ACHN (cell line): ENCODE measurements at places on chromosomes 11 and 22.

DNA sequence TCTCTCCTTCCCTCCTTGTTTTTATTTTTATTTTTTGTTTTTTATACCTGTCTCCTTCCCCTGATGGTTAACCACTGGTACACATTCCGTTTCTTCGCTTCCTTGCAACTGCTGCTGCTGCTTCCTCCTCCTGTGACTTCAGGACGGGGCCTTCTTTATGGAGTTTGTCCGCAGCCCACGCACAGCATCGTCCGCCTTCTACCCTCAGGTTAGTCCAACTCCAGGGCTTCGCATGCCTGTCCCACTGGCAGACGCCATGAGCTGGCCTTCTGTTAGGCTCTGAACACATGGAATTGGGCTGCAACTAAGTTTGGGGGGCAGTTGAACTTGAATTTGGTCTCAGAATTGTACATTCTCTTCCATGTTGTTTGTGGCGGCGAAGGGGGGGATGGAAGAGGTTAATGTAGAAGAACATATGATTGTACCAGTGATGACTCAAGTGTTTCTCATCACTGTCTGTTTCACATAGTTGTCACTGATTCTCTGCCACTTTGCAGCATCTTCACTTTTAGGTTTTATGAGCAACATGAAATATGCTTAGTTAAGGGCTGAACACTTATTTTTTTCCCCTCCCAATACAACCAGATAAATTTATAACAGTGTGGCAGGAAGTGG is 83.0 kb upstream of the YWHAH start:
- DNase-seq: no peak

DNA sequence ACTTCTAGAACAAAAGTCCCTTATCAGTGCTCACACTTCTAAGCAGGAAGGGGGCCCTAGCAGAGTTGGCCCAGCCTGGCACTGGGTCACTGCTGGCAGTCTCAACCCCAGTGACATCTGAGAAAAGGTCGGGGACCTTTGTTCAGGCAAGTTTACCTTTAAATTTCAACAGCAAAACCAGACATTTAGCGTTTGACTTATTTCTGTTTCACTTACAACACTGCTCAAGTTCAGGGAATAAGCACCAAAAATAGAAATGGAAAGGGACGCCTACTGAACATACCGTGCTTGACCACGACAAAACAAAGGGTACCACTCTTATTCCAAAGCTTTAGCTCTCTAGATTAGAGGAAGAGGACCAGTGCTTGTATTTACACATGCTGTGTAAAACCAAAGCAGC is 26.2 kb downstream of the PITPNB start:
- DNase-seq: no peak

DNA sequence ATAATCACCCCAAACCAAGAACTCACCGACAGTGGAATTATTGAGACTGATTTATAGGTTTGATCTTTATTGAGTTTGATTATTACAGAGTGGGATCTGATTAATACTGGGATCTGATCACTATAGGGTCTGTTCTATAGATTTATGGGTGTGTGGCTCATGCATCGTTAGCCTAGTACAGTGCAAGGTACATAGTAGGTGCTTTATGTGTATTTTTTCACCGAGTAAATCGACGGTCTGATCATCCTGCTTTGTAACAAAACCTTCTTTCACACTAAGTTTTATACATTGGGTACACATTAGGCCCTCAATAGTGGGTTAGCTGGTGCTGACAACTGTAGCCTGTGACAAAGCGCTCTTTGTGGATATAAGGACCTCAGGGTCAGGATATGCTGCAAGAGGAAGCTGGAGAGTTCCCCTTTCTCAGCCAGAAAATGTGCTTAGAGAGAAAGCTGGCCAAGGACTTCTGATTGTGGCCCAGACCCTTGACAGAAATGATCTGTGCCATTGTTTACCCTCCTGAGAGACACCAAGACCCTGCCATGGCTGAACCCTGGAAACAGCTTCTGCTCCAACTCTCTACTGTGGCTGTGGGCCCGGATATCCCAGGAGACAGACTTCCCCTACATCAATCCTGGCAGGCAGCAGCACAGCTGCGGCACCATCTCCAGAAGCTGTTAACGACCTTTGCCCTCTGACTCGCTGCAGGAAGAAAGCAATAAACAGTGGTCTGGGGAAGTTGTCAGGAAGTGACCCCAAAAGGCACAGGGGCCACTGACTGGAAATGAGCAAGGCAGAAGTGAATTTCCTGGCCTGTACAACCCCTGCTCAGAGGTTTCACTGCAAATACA is 16.1 kb upstream of the TPP1 start:
- DNase-seq: no peak

- peak; percentile 64 for DNase-seq
These were observed 580 bp downstream of the ILK start for GRCh38 chr11:6604081-6604626.

DNA sequence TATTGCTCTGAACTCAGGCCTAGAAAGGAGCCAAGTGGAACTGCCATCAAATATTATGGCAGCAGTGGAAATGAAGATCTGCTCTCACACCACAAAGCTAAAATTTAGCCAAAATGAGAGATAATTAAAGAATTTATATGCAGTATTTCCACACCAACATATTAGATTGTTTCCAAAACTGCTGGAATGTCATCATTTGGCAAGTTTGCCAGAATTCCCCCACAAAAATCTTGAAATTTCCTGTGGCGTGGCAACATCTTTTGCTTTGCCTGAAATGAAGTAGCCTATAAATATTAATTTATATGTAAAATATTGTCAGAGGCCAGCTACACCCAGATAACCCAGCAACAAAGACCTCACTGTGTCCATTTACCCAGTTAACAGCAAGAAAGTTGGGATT is 13.8 kb downstream of the C11orf71 start:
- DNase-seq: no peak

- no peak for DNase-seq
These were observed 14.5 kb downstream of the CARS1 start for GRCh38 chr11:3042496-3043314.

DNA sequence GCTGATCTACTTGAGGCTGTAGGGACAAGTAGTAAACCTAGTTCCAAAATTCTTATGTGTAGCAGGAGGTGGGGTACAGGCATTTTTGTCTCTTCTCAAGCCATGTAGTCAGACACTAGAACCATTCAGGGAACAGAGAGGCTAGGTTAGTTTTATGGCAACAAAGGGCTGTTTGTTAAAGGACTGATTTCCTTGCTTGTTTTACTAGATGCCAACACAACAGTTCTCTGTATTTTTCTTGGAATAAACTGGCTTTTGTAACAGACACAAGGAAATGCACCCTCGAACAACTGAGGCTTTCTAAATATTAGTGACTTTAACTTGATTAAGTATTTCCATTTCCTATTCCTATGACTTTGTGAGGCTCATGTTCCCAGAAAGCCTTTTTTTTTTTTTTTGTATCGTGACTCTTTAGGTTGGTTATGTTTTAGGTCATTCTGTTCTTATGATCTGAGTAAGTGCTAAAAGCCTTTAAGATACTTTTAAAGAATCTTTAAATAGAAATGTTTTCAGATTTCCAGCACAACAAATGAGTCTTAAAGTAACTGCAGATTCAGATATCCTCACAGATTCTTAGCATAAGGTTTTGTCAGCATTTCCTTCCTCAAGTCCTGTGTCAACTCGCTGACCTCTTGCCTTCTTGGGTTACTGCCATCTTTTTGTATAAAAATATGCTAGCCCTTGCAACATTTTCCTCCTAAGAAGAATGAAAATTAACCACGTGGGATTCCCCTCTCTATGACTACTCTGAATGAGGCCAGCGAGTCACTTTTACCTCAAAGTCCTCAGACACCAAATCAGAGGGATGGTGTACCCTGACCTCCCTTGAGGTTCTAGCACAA is 92.5 kb downstream of the CCDC83 start:
- DNase-seq: peak; percentile 54

DNA sequence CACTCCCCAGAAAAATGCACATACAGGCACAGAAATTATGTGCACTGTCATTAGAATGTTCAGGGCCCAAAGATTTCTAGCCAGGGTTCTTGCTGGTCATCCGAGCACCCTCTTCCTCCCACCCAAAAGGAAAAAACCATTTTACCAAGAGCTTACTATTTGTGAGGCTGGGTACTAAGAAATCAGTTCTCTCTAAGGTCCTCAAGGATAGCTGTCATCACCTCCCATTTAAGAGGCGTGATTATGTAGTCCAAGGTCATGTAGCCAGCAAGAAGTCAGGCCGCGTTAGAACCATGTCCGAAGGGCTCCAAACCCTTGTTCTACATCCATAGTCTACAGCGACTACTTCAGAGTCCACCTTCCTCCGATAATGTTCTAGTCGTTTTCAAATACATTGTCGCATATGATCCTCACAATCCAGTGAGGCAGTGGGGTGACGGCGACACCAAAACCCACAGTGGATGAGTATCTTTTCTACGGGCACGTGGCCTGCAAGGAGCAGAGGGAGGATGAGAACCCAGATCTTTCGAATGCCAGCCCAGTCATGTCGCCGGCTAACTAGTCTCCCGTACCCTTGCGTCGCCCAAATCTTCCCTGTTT is 634 bp downstream of the TIMM8B start:
- peak; percentile 26 for DNase-seq

DNA sequence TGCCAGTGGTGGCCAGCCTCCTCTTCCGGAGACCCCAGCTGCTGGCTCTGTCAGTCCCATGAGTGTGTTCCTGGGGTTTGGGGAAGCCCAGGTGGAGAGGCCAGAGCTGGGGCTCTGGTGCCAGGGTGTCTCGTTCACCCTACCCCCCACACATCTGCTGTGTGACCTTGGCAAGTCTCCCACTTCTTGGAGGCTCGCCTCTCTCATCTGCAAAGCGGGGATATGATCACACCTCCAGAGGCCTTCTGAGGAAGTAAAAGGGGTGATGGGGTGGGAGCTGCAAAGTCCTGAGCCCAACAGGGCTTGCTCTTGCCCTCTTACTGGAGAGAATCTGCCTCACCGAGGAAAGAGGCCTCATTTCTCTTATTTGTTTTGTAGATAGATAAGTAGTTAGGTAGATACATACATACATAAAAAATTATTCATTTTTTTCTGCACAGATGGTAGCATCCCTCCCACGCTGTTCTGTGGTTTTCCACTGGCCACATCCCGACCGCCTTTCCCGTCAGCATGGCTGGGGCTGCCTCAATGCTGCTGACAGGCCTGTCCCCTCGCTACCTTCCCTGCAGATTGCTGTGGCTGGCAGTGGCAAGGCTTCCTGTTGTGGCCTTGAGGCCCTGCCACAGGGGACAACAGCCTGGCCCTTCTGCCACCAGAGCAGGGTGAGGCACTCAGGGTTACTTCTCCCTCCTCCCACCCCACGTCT is 23.9 kb downstream of the MYO7A start:
- no peak for DNase-seq

GRCh38 chr11:118006153-118006534 is 19.9 kb downstream of the IL10RA start:
- DNase-seq: no peak

- no peak for DNase-seq
These were observed 122.0 kb downstream of the SLC17A6 start for GRCh38 chr11:22460181-22460580.

- DNase-seq: peak; percentile 86
These were observed at the start of gene ZNF74 for GRCh38 chr22:20393705-20394476. TSS of gene ZNF74 (plus strand) at chr22:20394151. CDS start at chr22:20394629, 478 bp downstream.

DNA sequence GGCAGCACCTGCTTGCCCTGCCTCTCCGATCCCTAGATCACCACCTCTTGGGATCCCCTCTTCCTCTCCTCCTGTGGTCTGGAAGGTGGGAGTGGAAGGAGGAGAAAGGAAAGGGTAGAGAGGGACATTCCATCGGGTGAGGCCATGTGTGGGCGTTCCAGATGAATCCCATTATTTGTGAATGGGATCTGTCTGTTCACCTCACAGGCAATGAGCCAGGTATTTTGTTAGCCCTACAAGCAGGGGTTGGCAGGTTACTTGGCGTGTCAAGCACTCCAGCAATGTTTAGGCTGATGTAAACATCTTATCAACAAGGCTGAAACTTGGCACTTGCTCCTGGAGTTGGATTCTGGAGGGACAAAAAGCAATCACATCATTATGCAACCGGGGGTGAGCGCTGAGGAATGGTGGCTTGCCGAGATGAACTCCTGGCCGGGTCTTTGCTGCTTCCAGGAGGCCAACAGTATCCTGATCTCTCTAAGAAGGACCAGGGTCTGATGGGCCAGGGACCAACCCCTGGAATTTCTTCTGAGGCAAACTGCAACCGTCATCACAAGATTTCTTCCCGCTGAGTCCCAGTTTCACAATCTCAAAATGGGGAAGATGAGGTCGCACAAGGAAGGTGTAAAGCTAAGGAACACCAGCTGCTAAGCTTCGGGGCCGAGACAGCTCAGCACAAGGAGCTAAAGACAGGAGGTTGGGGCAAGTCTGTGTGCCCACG is 7.8 kb downstream of the ADAMTS8 start:
- DNase-seq: no peak

DNA sequence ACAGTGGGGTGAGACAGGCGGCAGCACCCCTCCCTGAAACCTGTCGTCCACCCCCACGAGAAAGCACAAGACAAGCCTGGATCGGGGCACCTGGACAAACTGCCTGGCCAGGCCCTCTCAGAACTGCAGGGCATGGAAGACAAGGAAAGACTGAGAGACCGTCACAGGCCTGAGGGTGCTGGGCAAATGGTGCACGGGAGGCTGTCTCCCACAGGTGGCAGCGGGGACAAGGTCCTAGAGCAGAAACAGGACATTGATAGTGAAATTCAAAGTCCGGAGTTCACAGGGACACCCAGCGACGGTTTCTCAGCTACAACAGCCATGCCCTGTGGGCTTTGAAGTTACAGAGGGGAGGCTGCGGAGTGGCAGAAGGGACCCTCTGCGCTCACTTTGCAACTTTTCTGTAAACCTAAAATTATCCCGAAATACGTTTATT is 20.6 kb downstream of the DRD4 start:
- DNase-seq: no peak

GRCh38 chr22:32745996-32746322 is 55.5 kb upstream of the TIMP3 start:
- no peak for DNase-seq

- no peak for DNase-seq
These were observed 2.4 kb upstream of the MFNG start for GRCh38 chr22:37488337-37489135.

- DNase-seq: no peak
These were observed 570.3 kb downstream of the OPCML start for GRCh38 chr11:132962041-132962440.

DNA sequence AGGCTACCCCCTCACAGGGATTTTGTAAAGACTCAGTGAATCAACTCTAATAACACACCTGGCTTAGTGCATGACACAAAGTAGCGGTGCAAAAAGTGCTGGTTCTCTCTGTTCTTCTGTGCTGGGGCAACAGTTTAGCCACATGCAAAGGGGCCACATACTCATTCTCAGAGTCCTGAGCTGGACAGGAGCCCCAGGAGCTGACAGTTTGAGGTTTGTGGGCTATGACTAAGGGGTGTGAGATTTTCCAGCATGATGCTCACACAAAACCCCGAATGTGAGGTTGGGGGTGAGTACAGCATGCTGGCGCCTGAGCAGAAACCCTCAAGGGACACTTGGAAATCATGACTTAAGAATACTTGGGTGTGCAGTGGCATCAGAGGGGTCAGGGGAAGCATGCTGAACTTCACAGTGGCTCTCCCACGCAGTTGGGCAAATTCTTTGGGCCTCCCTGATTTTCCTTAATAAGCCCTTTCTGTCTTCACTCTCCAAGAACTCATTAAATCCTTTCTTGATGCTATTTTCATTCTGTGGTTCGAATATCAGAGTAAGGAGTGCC is 31.0 kb downstream of the TMPRSS5 start:
- DNase-seq: peak; percentile 72

- DNase-seq: no peak
These were observed 208.6 kb downstream of the CTTN start for GRCh38 chr11:70606951-70607330.
